ENCODE measurements at places on chromosomes 5 and 9. TPM values are rescaled to one million over a fixed set of nuclear protein-coding genes. Genes with fewer than 3 reads are reported as not detected.

GRCh38 chr9:135566552-135566951, 5.0 kb downstream of the PAEP start:
- peaks cover 6% of the 10 kb centered on the region for H3K4me1 ChIP-seq
- no peak overlapping the region for H3K27ac ChIP-seq
- H3K36me3 ChIP-seq = no peaks in the 10 kb centered on the region
- no peak overlapping the region for H3K4me3 ChIP-seq

GRCh38 chr5:111115229-111115628, 23.1 kb downstream of the WDR36 start:
- H3K27ac ChIP-seq = no peak overlapping the region
- DNase-seq = no peak
- no peaks in the 10 kb centered on the region for H3K27me3 ChIP-seq
- no peak overlapping the region for H3K4me3 ChIP-seq
- peaks cover 16% of the 10 kb centered on the region for H3K36me3 ChIP-seq

DNA sequence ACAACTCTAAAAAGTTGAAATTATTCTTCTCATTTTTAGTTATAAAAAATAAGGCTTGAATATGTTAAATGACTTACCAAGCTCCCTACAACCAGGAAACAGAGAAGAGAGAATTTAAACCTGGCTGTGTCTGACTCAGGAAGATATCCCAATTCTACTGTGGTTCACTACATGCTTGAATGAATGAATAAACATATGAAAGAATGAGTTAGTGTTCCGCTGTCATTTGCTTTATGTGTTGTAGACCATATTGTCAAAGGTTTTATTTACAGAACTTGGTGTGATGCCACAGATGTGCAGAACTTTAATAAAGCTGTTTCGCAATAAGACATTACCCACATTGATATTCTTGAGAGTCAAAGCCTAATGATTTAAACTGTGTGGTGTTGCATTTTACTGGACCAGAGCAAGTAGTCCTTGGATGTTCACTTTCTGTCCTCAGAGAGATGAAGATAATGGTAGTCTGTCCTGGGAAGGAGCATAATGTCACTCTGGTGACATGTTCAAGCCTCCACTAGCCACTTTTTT, 313.2 kb downstream of the TRIM32 start:
- no peaks in the 10 kb centered on the region for H3K27me3 ChIP-seq
- no peaks in the 10 kb centered on the region for H3K36me3 ChIP-seq
- H3K27ac ChIP-seq = no peak overlapping the region
- no peaks in the 10 kb centered on the region for H3K4me1 ChIP-seq

The PCDH12 gene
- 8.1 TPM for total RNA-seq

DNA sequence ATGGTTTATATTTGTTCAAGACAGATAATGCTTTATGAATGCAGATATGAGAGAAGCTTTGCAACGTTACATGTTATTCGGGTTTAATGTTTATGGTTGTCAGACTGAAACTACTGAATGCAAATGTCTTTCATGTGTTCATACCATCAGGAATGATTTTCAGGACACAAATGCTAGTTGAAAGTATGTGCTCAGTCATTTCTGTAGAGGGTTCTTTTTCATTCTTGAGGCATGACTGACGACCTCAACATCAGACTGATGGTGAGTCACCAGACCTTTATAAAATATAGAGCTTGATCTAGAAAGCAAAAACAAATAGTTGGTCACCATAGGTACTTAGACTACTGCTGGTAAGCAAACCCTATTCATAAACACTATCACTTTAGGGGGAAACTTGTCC, 287.3 kb upstream of the NUDT12 start:
- H3K27ac ChIP-seq = no peak overlapping the region
- H3K4me3 ChIP-seq = no peak overlapping the region
- H3K4me1 ChIP-seq = peaks cover 13% of the 10 kb centered on the region

- no peaks in the 10 kb centered on the region for H3K36me3 ChIP-seq
- peak; percentile 89 for DNase-seq
- peaks cover 24% of the 10 kb centered on the region for H3K4me1 ChIP-seq
- H3K27ac ChIP-seq = peak overlapping the region; percentile 95
These were observed 26.2 kb downstream of the TPPP start for GRCh38 chr5:666816-667498.

GRCh38 chr5:68543212-68543611, 327.7 kb downstream of the PIK3R1 start:
- H3K36me3 ChIP-seq = no peaks in the 10 kb centered on the region
- no peak overlapping the region for H3K4me3 ChIP-seq
- DNase-seq = peak; percentile 35
- no peak overlapping the region for H3K27ac ChIP-seq
- peaks cover 8% of the 10 kb centered on the region for H3K4me1 ChIP-seq
- no peaks in the 10 kb centered on the region for H3K27me3 ChIP-seq

GRCh38 chr5:176352116-176352878, 9.3 kb downstream of the KIAA1191 start:
- H3K4me3 ChIP-seq = no peak overlapping the region
- no peaks in the 10 kb centered on the region for H3K27me3 ChIP-seq
- H3K27ac ChIP-seq = no peak overlapping the region
- peak; percentile 12 for DNase-seq
- H3K36me3 ChIP-seq = peaks cover 34% of the 10 kb centered on the region
